NT2/D1 (cell line): ENCODE measurements at places on chromosomes 3 and 15.

- peak; percentile 72 for DNase-seq
Measured at GRCh38 chr3:142279965-142280590, 54.7 kb upstream of the GK5 start.

- DNase-seq, result no peak
Measured at GRCh38 chr3:46864061-46864881, 1.0 kb upstream of the MYL3 start.

GRCh38 chr3:3600665-3601340 lies 198.4 kb upstream of the LRRN1 start:
- no peak for DNase-seq

DNA sequence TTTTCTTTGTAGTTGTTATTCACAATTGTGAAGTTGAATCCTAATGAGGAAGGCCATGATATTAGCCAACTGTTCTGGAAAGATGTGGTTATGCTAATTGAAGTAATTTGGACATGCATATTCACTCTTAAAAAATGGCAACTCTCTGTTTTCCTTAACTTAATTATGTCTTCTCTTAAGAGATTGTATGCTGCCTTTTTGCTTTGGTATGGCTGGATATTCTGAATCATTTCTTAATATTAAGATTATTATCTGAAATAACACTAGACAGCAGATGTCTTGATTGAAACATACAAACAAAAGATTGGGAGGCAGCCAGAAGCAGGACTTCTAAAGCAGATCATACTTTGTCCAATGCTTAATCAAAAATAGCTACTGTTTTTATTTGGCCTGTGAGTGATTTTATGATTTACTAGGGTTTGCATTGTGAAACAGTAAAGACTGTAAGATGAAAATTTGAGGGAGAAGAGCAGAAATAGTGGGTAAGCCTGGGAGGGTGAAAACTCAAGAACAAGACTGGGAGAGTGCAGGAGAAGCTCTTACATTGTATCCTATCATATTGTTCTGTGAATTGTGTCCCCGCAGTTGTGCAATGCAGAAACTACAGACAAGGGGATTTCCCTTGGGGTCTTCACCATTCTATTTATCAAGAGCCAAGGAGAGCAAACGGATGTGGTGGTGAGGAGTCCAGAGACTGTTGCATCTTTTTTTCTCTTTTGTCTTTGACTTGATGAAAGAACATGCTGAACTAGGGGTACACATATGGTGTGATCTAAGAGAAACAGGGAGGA lies 554.8 kb downstream of the TUSC7 start:
- DNase-seq, result no peak

GRCh38 chr3:16888785-16889607 lies 4.2 kb downstream of the PLCL2 start:
- DNase-seq, result no peak

GRCh38 chr15:70806992-70807712 lies 43.8 kb upstream of the UACA start:
- no peak for DNase-seq

DNA sequence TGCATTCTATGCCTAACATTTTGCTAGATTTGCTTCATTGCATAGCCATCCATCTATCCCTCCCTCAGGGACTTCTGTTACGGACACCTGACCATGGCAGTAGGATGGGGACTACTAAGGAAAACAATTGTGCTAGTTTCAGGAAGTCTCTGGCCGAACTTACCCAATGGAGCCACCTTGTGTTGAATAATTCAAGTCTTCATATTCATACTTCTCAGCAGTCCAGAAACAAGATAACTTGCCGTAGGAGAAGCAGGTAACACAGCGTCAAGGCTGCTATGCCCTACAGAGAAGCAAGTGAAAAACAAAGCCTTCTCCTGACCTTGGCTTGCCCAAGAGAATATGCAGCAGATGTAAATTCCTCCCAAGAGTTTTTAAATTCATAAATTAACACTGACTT lies 685.3 kb downstream of the GRM7 start:
- no peak for DNase-seq

DNA sequence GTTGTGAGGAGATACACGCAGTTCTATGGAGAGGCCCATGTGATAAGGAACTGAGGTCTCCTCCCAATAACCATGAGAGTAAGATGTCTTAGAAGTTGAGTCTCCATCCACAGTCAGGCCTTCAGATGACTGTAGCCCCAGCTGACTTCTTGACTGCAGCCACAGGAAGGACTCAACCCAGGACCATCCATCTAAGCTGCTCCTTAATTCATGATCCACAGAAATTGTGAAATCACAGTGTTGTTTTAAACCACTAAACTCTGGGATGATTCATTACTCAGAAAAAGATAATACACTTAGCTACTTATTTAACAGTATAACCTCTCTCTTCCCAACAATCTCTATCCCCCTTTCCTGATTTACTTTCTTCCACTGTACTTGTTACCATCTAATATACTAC lies 173.3 kb downstream of the ALDH1A2 start:
- DNase-seq, result no peak

GRCh38 chr3:49104427-49105291 lies at the start of gene QARS1:
TSS of gene QARS1 (minus strand) at chr3:49104757. CDS start at chr3:49104733, 24 bp downstream.
- peak; percentile 88 for DNase-seq

GRCh38 chr3:2354702-2355101 lies 256.0 kb downstream of the CNTN4 start:
- peak; percentile 52 for DNase-seq

DNA sequence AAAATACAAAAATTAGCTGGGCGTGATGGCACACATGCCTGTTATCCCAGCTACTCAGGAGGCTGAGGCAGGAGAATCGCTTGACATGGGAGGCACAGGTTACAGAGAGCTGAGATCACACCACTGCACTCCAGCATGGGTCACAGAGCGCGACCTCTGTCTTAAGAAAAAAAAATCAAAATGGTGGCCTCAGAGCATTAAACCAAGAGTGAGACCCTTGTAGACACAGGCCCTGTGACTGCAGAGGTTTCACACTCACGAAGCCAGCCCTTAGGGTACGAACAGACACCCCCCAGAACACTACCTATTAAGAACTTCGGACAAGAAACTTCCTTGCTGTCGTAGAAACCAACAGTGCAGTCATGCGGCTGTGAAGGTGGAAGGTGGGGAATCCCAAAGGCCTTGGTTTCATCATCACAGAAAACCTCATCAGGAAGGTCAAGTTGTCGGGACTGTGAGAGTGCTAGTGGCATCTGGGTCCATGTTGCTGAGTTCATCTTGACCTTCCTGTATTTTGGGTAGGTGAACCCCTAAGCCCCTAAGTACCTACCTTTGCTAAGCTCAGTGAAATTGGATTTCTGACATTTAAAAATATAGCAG lies 4.8 kb upstream of the PDE8A start:
- DNase-seq, result no peak

DNA sequence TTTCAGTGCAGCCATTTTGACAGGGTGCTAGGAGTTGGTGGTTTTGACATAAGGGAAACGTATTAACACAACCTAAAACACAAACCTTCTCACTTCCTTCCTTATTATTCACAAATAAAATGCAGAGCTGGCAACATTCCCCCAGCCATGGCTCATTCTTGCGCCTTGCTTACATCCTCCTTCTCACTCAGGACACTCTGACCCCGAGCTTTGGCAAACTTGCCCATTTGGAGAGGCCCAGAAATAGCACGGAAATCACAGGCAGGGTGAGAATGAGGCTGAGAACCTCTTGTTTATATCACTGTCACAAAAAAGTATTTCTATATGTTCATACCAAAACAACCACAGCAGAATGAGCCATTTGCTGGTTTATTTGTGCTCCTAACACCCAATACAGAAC lies 244.3 kb downstream of the NTRK3 start:
- no peak for DNase-seq

GRCh38 chr3:11930084-11930483 lies 74.1 kb upstream of the SYN2 start:
- DNase-seq, result no peak

GRCh38 chr3:61172684-61173083 lies 78.6 kb downstream of the FHIT start:
- peak; percentile 43 for DNase-seq

GRCh38 chr15:48674876-48675275 lies 29.4 kb upstream of the FBN1 start:
- no peak for DNase-seq

DNA sequence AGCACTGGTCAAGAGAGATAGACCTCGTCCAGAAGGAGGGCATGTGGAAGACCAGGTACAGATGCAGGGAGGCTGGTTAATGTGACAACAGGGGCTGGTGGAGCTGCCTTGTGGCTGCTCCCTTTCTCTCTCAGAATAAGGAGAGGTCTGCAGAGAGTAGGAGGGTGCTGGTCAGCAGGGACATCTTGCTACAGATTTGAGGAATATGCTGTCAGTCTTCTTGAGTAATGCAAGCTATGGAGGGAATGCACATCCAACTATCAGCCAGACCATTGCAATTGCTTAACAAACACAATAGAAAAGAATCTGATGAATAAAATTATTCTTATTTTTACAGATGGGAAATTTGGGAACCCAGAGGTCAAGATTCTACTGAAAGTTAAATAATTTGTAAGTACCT lies 20.3 kb upstream of the SIAH2 start:
- DNase-seq, result no peak

DNA sequence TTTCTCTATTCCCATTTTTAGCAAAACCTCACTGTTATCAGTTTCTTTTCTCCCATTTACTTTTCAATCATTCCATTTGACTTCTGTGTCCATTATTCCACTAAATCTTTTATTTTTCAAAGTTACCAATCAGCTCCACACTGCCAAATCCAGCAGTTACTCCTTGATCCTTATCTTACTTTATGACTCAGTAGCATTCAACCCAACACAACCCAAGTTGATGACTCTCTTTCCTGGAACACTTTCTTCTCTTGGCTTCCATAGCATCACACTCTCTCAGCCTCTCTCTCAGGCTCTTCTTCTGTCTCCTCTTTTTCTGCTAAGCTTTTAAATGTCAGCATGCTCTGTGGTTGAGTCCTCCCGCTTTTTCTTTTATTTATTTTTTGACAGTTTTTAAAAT lies 36.3 kb downstream of the RASGRP1 start:
- DNase-seq, result no peak

DNA sequence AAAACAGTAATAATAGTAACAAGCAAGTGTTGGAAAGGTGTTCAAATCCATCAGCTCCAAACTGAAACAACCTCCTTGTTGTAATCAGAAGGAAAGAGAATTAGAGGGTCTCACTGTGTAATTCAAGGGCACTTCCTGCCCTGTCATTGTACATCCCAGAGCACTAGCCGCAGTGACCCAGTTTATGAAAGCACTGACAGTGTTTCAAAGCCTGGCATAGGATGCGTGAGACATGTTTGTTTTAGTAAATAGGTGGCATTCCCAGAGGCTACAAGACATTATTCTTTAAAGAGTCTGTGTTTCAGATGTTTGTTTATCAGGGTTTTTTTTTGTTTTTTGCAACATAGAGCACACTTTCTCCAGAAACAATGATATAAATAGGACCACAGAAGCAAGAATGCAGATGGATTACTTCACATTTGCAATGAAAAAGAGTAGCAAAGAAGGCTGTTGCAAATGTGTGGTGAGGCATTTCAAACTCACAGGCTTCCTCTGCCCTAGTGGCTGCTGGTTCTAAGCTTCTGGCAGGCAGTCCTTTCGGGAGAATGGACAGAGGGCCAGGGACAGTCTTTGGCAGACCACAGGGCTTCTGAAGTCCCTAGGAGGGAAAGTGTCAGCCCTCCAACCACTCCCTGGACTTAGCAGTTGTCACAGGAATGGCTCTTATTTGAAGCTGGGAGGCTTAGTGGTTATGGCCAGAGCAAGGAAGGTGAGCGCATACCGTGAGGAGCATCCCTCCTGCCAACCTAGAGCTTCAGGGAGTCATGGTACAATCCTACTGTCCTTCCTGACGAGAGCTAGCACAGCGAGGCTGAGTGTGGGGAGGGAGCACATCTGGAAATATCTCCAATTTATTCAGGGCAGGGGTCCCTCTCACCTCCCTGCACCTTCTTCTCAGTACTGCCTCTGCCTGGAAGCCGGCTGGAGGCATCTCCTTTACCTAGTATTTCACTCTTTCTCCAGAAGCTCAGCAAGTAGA lies 31.4 kb upstream of the TIPARP start:
- DNase-seq, result no peak

DNA sequence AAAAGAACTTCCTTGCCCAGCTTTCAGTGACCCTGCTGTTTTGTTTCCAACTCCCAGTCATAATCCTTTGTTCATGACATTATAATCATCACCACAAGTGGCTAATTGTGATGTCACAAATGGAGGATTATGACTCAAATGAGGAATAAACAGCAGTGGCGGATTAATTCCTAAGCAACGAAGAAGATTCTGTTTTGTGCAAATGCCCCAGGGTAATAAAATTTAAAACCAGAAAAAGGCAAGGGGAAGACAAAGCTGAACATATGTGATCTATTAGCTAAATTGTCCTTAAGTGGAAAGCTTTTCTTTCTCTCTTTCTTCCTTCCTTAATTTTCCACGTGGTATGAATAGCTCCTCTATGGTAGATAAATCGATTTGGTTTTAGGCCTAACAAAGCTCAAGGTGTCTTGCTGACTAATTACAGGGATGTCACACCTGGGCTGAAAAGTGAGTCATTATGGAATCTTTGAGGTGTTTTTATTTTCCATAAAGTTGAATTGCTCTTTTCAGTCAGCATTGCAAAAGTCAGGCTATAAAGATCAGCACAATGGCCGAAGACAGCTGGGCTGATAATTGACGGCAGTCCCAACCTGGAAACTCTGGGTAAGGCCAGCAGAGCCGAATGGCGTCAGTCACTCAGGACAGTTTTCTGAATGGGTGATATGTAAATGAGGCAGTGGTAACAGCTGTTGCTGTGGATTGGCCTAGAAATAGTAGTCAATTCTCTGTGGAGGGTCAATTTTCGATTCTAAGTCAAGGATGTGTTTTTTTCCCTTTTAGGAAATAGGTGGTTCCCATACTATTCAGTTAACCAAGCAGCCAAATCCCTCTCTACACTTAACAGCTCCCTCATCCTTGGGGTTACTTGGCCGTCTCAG lies 121.5 kb downstream of the PTPRG start:
- DNase-seq, result no peak

- DNase-seq, result no peak
Measured at GRCh38 chr3:32975891-32976595, 24.6 kb downstream of the CCR4 start.

DNA sequence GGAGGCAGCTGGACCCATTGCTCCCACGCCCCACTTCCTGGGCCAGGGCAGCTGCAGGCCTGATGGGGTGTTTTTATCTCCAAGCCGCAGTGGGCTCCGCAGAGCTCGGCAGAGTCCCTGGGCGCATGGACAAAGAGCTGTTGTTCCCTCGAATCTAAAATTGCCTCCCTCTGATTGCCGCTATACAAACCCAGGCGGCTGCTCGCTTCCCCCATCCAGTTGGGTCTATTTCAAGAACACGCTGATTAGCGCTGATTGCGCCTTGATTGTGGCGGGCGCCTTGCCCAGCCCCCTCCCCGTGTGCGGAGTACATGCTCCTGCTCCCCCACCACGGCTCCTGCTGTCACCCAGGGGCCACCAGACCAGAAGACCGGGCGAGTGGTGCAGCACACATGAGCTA lies 43.4 kb upstream of the SLC6A1 start:
- DNase-seq, result no peak
